NCI-H460 (cell line): ENCODE measurements at places on chromosomes 3 and 15.

DNA sequence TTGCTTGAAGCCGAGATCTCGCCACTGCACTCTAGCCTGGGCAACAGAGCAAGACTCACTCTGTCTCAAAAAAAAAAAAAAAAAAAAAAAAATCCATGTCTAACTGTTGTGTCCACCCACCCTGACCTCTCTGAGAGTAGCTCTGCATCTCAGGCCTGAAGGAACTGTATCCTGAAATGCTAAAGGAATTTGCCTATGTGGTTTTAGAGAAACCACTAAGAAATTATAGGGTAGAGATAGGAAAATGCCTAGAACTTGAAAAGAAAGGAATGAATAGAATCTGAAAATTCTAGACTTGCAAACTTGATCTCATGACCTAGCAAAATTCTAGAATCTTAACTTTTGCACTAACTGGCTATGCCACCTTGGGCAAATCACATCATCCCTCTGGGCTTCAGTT, 217.5 kb upstream of the ROPN1 start:
- DNase-seq: no peak

DNA sequence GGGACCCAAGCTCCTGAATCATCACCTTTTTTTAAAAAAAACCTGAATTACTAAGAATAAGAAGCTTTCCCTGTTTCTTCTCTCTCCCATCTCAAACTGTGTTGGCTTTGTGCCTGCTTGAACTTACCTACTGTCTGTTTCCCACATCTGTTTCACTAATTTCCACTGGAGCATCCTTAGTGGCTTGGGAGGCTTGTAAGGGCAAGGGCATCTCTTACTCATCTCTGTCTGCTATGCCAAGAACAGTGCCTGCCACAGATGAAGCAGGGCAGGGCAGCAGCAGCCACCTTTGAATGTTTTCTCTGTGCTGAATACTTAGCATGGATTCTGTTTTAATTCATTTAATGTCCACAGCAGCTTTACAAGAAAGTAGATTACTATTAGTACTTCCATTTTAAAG, 42.3 kb downstream of the SNRK start:
- DNase-seq: no peak

DNA sequence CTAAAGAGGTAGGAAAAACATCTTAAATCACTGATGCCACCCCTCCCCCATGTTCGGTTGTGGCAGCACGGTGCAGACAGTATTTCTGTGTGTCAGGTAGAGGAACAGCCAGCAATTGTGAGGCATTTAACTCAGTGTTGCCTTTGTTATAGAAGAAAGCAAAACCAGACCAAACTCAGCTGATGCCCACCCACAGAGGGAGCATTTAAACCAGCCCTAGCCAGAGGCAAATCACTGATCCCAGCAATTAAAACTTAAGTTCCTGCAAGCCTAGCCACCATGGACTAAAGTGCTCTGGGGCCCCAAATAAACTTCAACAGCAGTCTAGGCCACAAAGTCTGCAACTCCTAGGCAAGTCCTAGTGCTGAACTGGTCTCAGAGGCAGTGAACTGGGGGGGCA, 94.5 kb downstream of the CFAP20DC start:
- DNase-seq: no peak

GRCh38 chr3:7290077-7290825, 429.3 kb downstream of the GRM7 start:
- no peak for DNase-seq

GRCh38 chr3:36868614-36869436, 76.0 kb downstream of the TRANK1 start:
- peak; percentile 43 for DNase-seq

DNA sequence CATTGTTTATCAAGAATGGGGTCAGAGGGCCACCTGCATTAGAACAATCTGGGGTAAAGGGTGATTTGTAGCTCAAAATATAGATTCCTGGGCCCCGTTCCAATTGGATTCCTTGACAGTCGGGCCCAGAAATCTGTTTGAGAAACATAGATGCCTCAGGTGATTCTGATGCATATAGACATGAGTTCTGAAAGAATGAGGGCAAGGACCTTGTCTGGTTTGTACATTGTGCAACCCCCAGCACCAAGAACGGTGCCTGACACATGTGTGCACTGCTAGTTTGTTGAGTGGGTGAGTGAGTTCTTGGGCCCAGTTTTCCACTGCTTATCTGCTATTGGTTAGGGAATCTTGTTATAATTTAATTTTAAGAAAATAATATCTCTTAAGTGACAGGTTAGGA, 16.6 kb downstream of the CRYBG3 start:
- DNase-seq: no peak

- DNase-seq: no peak
Measured at GRCh38 chr3:3068358-3068881, 41.8 kb downstream of the IL5RA start.

GRCh38 chr3:124837730-124838186, 49.4 kb downstream of the ITGB5 start:
- DNase-seq: peak; percentile 94

DNA sequence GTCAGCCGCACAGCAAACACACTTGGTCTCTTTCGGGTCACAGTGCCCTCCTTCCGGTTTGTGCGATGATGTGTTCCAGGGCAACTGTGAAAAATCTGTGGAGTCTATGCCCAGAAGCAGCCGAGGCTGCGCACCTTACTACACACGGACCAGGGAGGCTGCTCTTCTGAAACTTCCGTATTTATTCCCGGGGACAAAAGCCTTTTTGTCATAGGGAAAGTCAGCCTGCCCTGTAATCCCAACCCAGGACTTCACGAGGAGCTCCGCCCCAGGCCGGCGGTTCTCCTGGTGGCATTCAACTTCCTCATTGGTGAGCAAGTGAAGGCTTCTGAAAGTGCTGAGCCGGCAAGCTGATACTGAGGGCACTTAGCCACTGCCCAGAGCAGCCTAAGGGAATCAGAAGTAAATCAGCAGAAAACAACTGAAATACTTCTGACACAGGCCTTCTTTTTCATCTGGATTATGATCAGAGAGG, 126.5 kb downstream of the FMN1 start:
- DNase-seq: peak; percentile 36

DNA sequence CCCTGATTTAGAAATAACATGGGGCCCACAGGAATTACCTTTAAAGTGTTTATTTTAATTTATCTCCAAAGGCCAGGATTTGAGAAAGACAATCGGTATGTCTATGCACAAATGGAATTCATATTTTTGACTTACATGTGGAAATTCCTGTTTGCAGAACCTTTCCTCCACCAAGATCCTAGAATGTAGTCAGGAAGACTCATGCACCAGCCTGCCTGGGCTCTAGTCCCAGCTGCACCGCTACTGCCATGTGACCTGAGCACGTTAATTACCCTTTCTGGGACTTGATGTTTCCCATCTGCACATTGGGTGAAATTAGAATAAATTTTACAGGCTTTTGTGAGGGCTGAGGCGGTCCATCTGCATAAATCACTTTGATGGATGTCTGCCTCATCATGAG, 194.2 kb downstream of the ATP10A start:
- DNase-seq: no peak

- DNase-seq: no peak
Measured at GRCh38 chr15:40969363-40969762, 16.1 kb downstream of the CHAC1 start.

GRCh38 chr3:178297199-178297598, 239.0 kb upstream of the KCNMB2 start:
- no peak for DNase-seq

- DNase-seq: no peak
Measured at GRCh38 chr3:33860373-33861050, 62.1 kb downstream of the PDCD6IP start.

DNA sequence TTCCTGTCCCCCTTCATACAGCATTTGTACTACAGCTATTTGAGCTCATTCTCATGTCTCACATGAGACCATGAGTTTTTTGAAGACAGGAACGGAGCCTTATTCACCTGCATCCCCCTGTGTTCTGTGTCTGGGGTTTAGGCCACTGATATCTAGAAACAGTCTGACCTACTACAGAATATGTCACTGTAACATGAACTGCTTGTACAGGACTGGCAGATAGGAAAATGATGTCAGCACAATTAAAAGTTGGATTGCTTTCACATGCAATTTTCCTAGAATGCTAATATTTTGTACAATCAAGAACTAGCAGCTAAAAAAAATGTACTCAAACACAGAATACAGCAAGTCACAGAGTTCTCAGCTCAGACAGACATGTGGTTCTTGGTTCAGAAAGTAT, 90.8 kb upstream of the FGF12 start:
- DNase-seq: no peak

DNA sequence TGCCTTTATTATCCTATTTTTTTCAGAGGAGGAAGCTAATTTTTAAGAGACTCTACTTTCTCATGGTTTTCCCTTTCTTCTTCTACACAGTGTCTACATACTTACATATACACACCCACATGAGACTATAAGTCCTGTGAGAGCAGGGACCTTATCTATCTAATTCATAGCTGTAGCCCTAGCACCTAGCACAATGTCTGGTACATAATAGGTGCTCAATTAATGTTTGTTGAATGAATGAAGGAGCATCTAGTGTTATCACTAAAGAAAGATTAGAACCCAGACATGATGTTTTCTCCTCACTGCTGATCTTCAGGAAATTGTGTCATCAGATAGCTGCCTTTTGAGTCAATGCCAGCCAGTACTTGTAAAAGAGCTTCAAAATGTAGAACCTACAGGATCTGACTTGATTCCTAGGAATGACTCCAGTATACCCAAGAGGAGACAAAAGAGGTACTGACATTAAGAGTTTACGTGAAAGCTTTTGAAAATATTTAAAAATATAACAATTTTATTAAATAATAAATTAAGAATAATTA, 2.5 kb downstream of the SCG5 start:
- no peak for DNase-seq

GRCh38 chr3:181716966-181717365, 5.2 kb downstream of the SOX2 start:
- no peak for DNase-seq

DNA sequence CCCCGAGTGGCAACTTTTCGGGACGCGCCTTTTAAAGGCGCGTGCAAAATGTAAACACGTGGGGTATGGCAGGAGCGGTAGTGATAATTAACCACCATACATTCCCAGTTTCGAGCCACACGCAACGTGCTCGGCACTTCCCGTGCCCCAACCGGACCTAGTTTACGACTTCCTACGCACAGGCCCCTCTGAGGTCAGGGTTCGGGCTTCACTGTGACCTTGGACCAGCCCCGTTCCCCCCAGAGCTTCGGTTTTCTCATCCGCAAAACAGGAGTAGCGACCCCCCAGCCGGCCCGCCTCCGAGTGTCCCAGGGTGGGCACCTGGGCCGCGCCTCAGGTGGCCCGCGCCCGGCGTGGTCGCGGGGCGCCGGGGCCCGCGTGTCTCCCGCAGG, 451 bp downstream of the CHCHD4 start:
- DNase-seq: no peak

GRCh38 chr3:52021489-52022268, 26.0 kb upstream of the RPL29 start:
- DNase-seq: no peak

GRCh38 chr3:74463515-74463914, 150.9 kb downstream of the CNTN3 start:
- DNase-seq: no peak

DNA sequence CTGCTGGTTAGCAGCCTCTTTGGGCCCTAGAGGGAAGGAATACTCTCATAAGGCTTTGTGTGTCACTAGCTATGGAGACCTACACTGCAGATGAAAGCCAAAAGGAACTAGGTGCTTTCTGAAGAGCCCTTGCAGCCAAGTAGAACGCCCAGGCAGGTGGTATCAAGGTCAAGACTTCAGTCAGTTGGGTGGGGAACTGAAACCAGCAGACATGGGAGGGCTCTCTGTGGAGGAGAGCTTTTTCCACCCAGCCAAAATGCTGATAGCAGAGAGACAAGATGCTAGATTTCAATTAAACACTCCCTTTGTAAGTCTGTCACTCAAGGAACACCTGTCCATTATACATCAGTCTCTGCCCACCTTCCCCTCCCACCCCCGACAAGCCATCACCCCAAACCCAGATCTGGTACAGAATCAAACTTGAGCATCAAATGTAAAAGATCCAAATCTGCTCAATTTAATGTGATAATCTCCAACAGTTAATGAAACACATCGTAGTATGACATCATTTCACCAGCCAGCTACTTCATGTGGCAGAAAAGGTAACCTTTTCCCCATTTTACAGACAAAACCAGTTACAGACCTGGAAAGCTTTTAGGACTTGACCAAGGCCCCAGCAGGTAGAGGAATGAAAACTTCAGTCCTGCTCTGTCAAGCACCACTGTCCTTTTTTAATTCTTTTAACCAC, 14.6 kb downstream of the MRPS25 start:
- DNase-seq: no peak

- no peak for DNase-seq
Measured at GRCh38 chr15:45093013-45093412, 21.0 kb downstream of the DUOX2 start.

DNA sequence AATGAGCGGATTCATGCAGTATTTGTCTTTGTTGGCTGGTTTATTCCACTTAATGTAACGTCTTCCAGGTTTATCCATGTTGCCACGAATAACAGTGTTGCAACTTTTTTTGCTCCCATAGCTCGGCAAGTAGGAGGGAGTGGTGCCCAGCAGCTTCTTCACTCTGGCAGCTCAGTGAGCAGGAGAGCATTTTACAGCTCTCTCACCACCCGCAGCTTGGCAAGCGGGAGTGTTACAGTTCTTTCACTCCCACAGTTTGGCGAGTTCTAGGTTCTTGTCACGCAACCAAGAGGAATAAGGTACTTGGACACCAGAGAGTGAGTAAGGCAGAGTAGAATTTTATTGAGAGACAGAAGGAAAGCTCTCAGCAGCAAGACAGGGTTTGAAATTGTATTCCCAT, 935.2 kb downstream of the TBL1XR1 start:
- DNase-seq: no peak

GRCh38 chr3:126109880-126110235, 25.9 kb upstream of the SLC41A3 start:
- DNase-seq: no peak

DNA sequence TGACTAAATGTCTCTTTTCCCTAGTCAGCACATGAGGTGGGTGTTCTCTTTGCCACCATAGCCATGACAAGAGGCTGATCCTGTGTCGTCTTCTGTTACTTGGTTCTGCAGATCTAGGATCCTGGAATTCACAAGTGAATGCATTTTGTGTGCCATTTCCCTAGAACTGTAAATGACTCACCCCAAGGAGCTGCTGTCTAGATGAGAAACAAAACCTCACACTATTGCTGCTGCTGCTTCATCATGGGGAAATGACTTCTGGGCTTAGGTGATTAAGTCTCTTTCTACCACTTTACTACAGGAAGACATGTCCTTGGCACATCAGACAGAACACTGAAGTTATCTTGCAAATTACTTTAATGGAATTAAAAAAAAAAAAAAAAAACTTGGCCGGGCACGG, 54.9 kb downstream of the SLCO3A1 start:
- DNase-seq: no peak

DNA sequence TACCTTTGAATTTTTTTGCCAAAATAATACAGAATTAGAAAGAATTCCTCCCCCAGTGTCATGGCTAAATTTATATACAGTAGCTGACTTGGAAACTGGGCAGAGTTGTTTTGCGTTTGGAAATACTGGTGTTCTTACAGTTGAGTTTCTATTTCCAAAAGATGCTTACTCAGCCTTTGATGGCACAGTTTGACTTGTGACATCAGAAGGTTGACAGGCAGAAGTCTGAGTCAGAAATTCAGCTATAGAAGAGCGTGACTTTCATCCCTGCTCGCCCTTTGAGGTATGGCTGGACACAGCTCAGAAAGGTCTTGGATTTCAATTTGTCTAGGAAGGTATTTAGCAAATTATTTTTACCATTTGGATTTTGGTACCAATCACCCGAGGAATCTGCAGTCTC, 175.8 kb downstream of the VGLL4 start:
- DNase-seq: no peak
